ENCODE measurements at places on chromosomes 6 and 20.

GRCh38 chr6:17101422-17102257 is at the start of gene STMND1:
Gene STMND1 (plus strand): TSS chr6:17102050. CDS start chr6:17102258, 208 bp downstream.
- DNase-seq = no peak

DNA sequence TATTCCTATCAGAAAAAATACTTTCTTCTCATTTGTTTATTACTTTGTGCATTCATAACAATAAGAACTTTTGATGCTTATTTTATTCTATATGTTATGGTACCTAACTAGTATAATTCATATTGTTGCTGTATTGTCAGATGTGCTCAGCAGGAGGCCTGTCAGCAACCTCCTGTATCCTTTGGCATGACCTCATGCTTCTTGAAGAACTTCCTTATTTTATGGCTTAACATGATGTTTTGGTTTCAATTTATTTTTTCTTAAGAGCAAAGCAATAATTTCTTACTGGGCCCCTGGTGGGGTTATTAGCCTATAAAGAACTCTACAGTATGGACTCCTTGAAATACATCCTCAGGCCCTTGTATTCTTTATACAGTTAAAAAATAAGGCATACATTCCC is 17.3 kb downstream of the GGTLC1 start:
- DNase-seq = no peak

- no peak for DNase-seq
Measured at GRCh38 chr6:24649691-24650090, 3.7 kb upstream of the KIAA0319 start.

DNA sequence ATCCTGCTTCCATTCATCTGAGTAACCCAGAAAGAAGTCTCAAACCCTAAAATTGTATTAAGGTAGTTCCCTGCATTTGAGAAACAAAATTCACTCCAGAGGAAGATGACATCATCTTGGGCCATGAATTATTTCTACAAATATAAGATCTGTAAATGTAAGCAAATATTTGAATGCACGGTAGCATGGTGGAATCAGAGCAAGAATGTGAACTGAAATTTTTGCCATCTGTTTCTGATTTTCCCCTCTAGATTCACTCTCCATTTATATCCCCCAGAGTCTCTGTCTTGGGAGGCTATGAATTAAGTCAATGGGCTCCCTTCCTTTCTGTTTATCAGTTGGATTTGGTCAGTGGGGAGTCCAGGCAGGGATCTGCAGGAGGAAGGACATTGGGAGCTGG is 5.8 kb upstream of the MAP3K5 start:
- DNase-seq = no peak

DNA sequence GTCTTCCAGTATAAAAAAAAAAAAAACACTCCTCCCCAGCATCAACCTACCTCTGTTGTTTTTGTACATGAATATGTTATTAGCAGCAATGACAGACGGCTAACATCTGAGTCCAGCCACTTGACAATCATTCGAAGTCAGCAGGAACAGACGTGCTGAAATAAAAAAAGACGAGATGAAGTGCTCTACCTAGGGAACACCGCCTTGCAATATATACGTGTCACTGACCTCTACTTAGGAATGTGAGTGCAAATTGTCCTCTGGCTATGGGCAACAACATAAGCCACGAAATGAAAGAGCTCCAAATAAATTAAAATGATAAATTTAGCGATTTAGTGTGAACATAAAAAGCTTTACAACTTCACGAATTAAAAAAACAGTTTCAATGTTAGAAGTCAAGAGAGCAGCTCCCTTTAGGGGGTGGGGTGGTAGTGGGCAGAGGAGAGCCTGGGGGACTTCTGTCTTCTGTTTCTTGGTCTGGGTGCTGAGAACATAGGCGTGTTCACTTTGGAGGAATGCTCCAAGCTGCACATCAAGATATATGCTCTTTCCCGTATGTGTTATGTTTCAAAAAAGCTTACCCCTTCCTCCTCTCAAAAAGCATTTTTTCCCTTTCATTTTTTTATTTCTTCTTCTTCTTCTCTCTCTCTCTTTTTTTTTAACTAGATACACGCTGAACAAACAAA is 23.3 kb downstream of the EDN1 start:
- no peak for DNase-seq

- DNase-seq = no peak
Measured at GRCh38 chr6:46419576-46420002, 71.7 kb downstream of the RCAN2 start.

DNA sequence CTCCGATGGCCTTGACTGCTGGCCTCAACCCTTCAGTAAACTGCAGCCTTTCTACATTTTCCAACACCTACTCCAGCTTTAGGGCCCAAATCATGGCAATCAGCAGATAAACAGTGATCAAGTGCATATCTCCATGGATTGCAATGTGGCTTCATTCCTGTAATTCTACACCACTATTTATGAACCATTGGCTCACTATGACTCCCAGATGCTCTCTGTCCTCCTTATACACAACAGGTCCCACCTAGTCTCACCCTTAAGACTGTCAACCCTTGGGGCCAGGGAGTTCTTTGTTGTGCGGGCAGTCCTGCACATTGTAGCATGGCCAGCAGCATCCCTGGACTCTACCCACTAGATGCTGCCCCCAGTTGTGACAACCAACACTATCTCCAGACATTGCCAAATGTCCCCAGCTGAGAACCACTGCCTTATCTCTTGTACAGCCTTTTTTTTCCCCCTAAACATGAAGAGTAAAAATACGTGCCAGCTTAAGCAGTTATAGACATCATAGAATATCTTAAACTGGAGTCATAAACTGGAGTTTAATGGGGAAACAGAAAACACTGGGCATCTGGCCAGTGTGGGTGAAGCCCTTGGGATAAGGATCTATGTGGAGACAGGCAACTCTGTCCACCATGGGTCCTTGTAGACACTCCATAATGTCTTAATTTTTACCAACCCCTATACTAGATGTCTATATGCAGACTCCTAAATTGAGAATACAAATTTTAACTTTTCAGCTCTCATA is 21.1 kb downstream of the MRPL14 start:
- DNase-seq = no peak

- no peak for DNase-seq
Measured at GRCh38 chr6:125927761-125928160, 28.8 kb upstream of the HINT3 start.

- no peak for DNase-seq
Measured at GRCh38 chr6:4225161-4225872, 89.9 kb upstream of the ECI2 start.

DNA sequence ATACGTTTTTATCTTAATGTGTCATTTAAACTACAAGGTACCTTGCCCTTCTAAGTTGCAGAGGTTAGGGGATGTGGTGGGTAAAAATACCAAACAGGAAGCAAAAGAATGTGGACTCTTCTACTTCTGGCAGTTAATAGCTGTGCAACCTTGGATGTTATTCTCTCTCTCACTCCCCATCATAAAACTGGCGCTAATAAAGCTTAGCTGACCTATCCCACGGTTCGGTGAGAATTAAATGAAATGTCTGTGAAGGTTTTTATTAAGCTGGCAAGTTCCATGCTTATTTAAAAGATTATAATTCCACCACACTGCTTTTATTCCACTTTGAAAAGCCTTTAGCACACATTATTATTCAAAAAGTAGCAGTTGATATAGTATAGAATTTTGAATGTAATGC is 127.8 kb upstream of the SLC22A23 start:
- DNase-seq = no peak

DNA sequence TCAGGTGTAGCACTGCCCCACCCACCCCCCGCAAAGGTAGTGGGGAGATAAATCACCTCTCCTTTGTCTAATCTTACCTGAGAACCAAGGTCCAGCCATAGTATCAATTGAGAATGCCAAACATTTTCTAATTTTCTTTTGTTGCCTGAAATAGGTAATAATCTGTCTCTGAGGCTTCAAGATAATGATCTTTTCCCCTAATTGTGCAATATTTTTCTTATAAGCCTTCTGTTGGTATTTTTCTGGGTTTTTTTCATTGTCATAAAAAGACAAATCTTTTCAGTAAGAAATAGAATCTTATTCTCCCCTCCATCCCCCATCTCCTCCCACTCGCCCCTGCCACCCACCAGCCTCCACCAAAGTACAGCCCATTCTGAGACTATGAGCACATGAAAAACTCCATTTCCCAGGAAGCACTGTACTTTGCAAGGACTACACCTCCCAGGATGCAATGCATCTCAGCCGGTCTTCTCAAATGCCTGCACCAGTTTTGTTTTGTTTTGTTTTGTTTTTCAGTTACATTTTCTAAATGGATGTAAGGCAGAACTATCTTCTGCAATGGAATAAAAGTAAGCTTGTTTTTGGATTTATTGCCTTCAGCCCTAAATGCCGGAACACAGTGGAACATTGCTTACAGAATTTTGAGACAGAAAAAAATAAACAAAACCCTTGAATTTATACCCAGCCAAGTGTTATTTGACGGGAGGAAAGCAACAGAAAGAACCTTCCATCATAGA is 268.0 kb downstream of the TFAP2A start:
- DNase-seq = no peak

DNA sequence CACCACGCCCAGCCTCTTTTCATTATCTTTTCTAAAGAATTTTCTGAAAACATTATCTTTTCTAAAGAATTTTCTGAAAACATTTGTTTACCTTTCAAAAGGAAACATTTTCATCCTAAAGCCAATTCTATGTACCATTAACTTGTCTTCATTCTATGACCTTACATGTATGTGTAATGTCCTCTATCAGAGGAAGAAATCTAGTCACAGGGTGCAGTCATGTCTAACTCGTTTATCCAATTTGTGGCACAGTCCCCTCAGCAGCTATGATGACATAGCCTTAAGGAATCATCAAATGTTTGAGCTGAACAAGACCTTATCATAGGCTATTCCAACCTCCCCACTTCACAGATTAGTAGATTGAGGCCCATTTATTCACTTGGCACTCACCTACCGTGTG is 21.5 kb upstream of the SPTLC3 start:
- no peak for DNase-seq

DNA sequence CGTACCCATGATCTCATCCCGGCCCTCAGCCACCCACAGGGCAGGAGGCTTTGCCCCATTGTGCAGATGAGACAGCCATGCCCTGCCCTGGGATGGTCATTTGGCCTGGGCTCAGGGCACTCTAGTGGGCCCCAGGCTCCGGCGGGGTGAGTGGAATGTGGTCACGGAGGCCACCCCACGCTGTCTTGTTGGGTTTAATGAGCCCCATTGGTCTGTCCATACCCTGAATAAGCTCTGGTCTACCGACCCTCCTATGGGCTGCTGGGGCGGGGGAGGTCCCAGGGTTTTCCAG is 50.6 kb downstream of the FGD2 start:
- DNase-seq = no peak

DNA sequence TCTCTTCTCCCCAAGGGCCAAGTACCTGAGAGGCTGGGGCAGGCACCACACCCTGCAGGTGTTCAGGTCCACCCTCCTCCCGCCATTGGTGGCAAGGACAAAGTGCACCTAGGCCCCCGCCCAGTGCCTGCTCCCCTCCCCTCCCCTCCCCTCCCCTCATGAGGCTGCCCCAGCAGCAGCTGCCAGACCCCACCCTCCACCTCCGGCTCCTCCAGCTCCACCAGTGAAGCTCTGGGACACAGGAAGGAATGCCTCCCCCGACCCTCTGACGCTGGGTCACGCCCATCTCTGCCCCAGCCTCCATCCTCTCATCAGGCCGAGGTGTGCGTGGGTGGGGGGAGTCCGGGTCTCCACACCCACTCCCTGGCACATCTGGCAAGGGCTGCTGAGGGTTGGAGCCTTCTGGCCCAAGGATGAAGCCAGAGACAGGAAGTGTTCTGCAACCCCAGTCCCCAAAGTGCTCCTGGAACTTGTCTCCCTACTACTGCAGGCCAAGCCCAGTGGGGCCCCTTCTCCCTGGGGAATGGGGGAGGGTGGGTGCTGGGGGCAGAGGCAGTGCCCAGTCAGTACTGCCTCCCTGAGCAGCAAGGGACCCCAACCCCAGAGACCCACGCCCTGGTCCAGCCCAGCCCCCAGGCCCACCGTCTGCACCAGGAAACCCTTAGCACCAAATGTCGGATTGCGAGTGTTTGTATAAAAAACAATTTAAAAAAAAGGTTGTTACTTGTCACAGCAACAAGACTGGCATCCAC is 1.6 kb upstream of the UCKL1 start:
- no peak for DNase-seq

DNA sequence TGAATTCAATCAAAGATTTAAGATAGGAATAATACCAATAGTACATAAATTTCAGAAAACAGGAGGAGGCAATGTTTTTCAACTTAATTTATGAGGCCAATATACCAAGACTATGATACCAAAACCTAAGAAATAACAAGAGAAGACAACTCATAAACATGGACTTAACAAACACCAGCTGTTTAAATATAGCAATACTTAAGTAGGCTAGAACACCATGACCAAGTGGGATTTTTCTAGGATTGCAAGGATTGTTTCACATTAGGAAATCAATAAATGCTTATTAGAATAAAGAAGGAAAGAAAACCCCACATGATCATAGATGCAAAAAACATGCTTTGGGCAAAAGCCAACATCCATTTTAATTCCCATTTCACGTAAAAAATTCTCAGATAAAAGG is 355.1 kb downstream of the EPM2A start:
- no peak for DNase-seq

DNA sequence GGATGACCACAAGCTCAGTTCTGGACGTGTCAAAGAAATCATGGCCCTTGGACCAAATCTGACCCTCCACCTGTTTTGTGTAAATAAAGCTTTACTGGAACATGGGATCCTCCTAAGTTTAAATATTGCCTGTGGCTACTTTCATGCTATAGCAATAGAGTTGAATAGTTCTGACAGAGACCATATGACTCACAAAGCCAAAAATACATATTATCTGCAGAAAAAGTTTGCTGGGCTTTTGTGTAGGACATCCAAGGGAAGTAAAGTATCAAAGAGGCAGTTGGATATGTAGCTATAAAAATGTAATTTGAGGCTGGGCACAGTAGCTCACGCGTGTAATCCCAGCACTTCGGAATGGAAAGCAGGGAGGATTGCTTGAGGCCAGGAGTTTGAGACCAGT is 78.9 kb downstream of the TOX2 start:
- DNase-seq = no peak

DNA sequence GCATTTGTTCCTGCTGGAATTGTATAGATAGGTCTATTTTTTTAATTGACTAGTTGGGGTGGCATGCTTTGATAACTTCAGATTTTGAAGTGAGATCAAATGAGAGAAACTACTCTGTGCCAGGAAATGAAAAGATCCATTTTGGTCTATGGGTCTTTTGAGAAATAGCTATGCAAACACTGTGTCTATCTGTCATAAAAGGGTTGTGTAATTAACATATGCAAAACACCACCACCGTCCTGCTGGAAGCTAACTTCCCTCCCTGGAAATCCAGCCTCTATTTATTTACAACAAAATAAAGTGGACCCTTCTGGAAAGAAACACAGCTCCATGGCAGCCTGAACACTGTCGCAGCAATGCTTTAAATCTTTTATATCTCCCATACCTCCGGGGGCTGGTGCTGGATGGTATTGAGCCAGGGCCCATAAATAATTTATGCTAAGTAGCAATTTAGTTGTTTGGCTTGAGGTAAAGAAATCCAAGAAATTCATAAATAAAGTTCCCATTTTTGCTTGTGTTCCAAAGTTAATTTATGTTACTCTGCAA is 244.2 kb upstream of the POU3F2 start:
- DNase-seq = no peak

Data from activated T-helper 1 cell treated with Interleukin-2 at 50 U/mL for 16 hours (primary cell).